GM04504 (cell line): ENCODE measurements at places on chromosomes 2 and 18.

DNA sequence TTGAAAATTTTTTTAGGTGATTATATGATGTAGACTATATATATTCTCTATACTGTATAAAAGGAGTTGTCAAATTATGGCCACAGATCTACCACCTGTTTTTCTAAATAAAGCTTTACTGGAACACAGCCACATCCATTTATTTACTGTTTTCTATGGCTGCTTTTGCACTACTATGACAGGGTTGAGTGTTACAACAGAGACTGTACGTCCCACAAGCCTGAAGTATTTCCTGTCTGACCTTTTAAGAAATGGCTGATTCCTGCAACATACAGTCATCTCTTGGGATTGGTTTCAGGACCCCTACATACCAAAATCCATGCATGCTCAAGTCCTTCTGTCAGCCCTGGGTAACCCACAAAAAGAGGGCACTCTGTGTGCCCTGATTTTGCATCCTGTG is 508.3 kb downstream of the TSN start:
- DNase-seq, result no peak

- no peak for DNase-seq
These were observed 35.7 kb downstream of the NOL10 start for GRCh38 chr2:10654069-10654468.

GRCh38 chr2:143205106-143205764 is 76.0 kb downstream of the ARHGAP15 start:
- no peak for DNase-seq

GRCh38 chr18:8705238-8705960 is at the start of gene MTCL1:
Gene MTCL1 (plus strand): TSS chr18:8705556. CDS start chr18:8705661, 105 bp downstream.
- DNase-seq, result no peak

- DNase-seq, result no peak
These were observed 86.3 kb downstream of the ALPK2 start for GRCh38 chr18:58542426-58543159.

DNA sequence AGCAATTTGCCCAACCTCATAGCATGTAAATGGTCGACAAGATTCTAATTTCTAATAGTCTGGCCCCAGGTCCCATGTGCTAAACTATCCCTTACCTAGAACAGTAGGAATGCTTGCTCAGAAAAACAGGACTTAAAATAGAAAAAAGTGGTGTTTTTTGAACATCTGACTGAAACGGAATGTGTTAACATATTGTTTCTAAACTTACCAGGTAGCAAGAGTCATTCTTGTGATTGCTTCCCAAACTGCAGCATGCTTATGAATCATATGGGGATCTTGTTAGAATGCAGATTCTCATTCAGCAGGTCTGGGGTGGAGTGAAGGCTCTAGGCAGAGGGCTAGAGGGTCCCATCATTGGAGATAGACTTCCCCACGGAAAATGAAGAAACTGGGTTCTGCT is 5.8 kb upstream of the SLC20A1 start:
- no peak for DNase-seq

- peak; percentile 96 for DNase-seq
These were observed 260.3 kb upstream of the EPAS1 start for GRCh38 chr2:46036929-46037328.

DNA sequence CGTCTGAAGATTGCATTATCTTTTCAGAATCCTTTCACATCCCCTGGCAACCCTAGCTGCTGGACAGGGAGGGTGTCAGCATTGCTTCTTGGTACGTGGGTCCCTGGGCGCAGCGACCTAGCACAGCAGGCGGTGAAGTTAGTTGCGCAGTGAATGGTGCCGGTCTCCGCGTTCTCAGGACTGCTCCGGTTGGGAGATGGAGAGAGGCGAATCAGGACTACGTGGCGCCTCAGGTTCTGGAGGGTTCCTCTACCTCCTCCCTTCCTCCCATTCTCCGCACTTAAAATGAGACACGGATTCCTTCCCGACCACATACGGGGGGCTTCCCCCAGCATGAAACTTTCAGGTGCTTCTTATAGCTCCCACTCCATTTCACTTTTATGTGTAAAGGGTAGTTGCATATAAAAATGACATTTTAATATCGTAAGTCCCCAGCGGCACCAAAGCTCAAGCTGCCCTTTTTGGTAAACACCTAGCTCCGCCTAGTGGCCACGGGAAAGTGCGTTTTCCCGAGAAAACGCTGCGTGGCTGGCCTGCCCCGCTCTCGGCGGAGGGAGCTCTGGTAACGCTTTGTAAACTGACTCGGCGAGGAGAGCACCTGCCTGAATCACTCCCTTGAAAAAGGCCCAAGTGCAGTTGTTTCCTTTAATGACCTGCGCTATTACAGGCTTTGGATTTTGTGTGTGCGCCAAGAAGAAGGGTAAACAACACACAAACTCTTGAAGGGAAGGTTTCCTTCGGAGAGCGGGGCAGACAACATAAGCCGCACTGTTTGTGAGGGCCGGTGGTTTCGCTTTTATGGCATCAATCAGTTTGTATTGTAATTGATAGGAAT is 32.9 kb upstream of the INHBB start:
- DNase-seq, result peak; percentile 64

- no peak for DNase-seq
These were observed 89.6 kb downstream of the NR4A2 start for GRCh38 chr2:156242874-156243273.

DNA sequence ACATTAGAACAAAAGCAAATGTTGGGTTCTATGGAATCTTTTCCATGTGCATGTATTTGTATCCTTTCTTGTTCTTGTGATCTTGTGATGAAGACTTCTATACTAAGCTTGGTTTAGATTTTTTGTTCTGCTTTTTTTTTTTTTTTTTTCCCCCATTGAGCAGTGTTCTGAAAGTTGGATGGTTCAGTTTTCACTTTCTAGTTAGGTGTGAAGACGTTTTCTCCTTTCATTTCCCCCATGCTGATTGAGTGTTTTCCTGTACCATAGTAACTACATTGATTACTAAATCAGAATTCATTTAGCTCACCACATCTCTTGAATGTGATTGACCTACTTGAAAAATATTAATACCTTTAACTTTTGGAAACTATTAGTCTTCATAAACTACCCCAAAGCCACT is 34.1 kb downstream of the NOP58 start:
- DNase-seq, result no peak

DNA sequence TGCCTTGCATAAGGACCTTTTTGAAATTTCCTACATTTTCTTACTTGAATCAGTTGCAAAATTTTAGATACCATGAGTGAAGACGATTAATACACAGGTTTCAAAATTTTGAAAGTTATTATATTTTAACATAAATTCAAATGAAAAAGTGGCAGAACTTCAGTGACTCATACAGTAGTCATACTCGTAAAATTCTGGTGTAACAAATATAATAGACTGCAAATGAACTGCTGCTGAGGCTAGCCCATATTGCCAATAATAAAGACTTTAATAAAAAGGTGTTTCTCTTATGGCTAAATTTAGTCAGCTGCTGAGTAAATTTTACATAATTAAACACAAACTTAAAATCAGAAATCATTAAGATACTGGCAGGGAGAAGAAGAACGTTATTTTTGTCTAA is 36.9 kb downstream of the MSH6 start:
- peak; percentile 5 for DNase-seq

GRCh38 chr2:20663196-20664070 is 3.5 kb upstream of the GDF7 start:
- DNase-seq, result no peak

- no peak for DNase-seq
These were observed 247.9 kb upstream of the SYT4 start for GRCh38 chr18:43525169-43525568.

GRCh38 chr2:240857039-240858008 is 11.3 kb upstream of the AGXT start:
- no peak for DNase-seq

DNA sequence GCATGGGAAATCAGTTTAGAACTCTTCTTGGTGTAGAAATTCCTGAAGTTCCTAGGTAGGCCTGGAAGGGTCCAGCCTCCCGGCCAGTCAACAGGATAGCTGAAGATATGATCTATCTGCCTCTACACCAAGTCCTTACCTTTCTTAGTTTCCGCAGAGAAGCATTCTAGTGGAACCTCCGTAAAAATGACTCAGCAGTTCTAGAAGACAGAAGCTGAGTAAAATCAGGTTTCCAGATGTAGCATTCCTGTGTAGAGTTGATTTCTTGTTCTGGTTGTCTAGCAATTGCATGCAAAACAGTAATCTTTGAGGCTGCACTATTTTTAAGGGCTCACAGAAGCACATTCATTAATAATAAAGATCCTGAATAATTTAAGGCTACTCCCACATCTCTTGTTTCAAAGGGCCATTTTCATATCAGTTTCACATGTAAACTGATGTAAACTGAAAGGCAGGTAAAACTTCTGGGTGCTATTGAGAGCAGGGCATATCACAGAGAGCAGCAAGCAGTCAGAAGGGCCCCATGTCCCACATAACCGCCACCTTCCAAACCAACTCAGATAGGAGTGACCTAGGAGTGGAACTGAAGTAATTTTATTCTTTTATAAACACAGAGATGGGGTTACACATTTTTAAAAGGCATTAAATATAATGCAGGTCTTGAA is 3.2 kb upstream of the DYTN start:
- DNase-seq, result no peak

- no peak for DNase-seq
These were observed 12.6 kb downstream of the FN1 start for GRCh38 chr2:215423234-215423633.

DNA sequence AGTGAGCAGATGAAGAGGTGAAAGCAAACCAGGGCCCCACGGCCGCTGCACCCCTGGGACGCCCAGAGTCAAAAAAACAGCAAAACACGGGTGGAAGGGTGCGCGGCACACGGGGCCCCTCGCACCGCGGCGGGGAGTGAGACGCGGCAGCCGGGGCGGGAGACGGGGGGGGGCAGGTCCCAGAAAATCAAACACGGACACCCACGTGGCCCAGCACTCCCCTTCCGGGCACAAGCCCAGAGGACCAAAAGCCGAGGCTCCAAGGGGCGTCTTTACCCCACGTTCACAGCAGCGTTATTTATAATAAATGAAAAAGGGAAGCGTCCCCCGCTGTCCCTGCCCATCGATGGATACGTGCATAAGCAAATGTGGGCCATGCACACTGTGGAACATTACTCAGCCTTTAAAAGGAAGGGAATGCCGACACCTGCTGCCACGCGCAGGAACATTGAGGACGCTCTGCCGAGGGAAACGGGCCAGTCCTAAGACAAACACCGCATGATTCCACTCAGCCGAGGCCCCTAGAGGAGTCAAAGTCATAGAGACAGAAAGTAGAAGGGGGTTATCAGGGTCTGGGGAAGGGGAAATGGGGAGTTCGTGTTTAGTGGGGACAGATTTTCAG is 677 bp upstream of the COPS9 start:
- DNase-seq, result no peak
